ENCODE measurements at places on chromosomes 4 and X.
A peak's percentile ranks its signal among the peaks of the same experiment; 100 is the strongest.

DNA sequence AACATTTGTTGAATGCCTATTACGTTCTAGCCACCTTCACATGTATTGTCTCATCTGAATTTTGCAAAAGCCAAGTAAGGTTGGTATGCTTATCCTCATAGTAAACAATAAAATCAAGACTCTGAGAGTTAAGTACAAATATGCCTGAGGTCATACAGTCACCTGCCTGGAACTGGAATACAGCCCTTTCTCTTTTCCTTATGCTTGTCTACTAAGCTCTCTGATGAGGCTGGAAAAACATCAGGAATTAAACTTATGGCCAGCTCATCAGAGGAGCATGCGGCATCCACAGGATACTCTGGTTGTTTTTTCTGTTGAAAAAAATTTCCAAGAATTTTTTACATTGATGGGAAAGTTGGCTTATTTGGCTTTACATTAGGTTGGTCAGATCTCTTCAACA is 35.5 kb downstream of the NCAPG start:
- DNase-seq = no peak

DNA sequence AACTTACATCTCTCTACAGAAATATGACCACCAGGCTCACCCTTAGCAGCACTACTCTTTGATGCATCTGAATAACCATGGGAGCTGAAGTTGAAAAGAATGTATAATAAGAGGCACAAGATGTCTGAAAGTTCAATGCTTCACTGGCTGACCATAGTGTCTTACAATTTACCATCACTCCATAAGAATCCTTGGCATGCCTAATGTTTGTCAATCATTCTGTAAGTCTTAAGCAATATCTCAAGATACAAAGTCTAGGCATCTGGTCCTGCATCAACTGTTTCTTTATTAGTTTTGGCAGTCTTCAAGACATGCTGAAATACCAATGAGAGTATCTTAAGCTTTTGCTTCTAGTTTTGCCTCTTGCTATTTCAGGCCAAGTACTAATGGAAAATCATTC is 755.5 kb downstream of the STIM2 start:
- no peak for DNase-seq

- no peak for DNase-seq
Observed at GRCh38 chr4:186861317-186861716, 137.7 kb upstream of the FAT1 start.

DNA sequence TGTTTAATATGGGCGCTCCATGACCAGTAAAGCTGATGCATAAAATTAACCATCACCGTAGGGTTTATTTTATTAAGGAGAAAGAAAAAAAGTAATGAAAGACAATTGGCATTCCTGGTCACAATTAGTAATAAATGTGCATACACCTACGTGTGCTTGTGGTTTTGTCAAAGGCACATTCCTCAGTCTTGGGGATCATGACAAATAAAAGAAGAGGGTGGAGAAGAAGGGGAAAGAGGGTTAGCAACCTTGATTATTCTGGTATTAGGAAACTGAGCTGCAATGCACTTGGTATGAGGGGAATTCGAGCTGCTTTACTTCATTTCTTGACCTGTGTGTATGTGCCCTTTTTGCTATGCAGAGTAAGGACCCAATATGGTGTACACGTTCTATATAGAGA is 1798.3 kb upstream of the PCDH7 start:
- no peak for DNase-seq

DNA sequence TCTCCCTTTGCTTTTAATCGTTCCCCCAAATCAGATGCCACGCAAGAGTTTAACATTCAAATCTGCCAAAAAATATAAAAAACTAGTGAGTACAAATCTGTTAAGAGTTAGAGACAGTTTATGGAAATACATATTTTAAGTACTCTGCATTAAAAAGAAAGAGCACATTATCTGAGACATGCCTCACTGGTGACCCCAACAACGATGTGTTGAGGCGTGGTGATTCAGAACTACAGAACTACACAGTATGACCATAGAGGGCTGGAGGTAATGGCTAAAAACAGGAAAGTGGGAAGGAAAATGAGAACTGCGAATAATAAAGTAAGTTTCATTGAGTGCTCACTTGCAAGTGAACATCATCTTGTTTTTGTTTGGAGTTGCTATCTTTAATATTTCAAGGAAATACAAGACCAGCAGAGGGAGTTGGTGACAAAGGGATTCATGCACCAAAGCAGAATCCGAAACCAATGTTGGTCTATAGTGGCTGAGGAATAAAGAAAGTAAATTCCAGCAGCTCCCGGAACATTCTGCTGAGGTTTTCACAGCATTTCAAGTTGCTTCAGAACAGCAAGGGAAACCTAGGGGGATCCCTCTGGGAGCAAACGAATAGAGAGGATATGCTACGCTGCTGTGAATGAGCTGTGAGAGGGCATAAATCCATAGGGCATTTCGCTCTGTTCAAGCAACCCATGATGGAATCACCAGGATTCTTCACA is 92.2 kb downstream of the DCHS2 start:
- DNase-seq = no peak

DNA sequence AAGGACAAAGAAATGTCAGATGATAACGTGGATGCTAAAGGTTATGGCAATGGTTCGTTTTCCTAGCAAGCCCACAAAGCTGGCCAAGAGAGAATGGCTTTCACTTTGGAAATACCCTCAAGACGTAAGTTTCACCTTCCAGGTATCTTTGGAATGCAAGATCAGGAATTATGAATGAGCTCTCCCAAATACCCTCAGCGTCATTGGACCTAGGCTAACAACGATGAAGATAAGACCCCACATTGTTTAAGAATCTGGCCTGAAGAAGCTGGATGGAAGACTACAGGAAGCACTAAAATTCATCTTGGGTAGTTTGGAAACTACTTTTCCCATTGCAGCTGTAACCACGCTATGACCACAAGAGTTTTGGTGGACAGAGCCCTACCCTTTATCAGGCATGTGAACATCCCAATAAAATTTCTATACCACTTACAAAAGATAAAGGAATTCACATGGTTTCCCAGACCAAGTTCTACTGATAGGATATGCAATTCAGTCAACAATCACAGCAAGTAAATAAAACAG is 111.9 kb downstream of the KDR start:
- DNase-seq = no peak

DNA sequence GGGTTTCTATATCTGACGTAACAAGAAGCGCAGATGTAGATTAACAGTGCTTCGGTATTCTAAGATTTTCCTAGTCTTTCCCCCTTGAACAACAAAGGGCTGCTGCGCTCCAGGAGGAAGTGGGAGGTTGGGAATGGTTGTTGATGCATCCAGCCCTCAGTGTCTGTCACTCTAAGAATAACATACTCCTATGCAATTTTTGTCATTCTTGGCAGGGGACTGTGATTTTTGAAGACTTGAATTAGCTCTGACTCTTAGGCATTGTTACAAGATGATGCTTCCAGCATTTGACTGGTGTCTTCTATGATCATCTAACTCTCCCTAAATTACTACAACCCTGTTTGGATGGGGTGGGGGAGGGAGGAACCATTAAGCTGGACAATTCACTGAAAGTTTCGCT is 394.2 kb downstream of the ARHGAP24 start:
- no peak for DNase-seq

DNA sequence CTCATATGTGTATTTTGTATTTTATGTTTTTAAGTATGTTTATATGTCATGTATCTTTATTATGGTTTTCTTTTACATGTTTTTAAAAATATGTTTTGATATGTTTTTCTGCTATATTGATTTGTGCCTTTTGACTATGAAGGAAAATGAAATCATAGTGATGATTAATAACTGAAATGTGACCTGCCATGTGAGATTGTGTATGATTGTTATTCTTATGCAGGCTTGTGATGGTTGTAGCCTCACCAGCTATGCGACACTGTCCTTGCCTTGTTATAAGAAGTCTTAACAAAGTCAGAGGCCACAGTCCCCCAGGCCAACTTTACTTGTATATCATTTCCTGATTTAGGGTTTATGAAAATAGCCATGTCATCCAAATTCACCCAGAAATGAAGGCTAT is 83.2 kb downstream of the TMEM131L start:
- no peak for DNase-seq

- no peak for DNase-seq
Observed at GRCh38 chrX:43953218-43953617, 20.0 kb downstream of the NDP start.

DNA sequence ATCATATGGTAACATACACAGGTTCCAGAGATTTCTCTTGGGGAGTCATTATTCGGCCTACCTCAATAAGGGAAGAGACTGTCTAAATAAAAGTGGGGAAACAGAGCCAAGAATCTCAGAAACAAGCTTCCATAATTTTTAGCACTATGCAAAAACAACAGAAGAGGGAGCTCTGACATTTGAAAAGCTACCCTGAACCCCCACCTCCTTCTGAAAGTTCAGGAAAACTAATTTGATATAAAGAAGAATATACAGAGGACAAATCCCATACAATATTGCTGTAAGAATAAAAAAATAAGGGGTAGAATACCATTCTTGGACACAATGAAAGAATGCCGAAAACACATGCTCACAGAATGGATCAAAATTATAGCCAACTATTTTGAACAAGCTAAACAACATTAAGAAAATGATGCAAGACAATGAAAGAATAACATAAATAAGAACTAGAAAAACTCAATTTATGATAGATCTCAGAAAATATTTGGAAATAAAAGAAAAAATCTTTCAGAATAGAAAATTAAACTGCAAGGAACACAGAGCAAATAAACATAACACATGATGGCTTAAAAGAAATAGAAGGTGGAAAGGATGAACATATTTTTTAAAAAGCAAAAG is 14.4 kb upstream of the ZNF41 start:
- DNase-seq = no peak

GRCh38 chr4:147160908-147161513 is 215.3 kb upstream of the TTC29 start:
- no peak for DNase-seq

DNA sequence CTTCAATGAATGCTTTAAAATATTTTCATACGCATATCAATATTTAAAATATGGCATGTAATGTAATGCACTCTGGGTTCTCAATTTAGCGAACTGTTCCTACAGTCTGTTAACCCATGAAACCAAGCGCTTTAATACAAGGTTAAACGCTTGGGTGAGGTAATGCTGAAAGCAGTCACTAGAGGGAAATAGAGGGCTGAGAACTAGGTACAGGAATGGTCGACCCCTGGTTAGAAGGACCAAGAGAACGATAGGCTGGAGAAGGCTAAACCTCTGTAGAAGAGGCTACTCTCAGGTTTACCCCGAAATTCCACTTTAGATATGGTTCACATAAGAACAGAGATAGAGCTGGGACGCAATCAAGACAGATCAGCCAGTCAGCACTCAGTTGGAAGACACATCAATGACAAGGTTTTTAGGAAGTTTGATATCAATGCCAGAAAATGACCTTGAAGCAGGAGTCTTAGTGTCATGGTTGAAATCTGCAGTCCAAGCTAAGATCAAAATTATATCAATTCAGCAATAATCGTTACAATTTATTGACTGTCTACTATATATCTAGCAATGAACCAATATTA is 26.9 kb downstream of the ARSJ start:
- peak; percentile 16 for DNase-seq

Measured in activated CD4-positive, alpha-beta T cell treated with anti-CD3 and anti-CD28 coated beads, Interleukin-2, amount 50 U/mL, for 48 hours (primary cell).